ENCODE measurements at places on chromosomes 3 and 15. TPM values are rescaled to one million over a fixed set of nuclear protein-coding genes. Genes with fewer than 3 reads are reported as not detected.

GOLGA8S gene
- polyA plus RNA-seq = not detected

REC114 gene
- polyA plus RNA-seq = not detected

DNA sequence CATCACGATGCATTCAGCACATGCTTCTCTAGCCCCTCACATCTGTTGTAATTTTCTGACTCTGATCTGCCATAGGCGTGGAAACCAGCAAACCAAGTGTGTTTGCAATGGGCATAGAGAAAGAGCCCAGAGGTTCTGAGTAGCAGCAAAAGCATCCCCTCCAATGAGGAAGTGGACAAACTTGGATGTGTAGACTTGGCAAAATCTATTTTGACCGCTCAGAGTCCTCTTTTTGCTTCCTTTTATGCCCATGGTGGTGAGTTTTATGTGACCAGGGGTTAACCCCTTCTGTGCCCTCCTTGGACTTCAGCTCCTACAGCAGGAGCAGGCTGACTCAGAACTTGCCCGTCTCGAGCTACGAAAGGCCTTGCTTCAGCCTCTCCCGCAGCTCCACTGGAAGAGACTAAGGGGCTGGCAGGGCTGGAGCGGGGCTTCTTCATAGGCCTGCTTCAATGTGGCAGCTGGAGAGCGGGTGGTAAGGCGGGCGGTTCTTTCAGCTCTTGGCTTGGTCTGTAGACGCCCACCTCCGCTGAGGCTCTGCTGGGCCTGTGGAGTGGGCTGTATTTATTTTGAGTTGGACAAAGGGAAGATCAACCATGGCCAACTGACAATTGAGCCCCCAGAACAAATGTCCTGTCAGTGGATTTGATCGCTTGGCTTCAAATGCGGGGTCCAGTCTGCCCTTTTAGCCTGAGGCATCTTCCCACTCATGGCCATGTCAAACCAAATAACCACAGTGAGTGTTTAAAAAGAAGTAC, 6.5 kb upstream of the ETV5 start:
- DNase-seq = no peak

NUDT16 gene
- 11.7 TPM for polyA plus RNA-seq

DNA sequence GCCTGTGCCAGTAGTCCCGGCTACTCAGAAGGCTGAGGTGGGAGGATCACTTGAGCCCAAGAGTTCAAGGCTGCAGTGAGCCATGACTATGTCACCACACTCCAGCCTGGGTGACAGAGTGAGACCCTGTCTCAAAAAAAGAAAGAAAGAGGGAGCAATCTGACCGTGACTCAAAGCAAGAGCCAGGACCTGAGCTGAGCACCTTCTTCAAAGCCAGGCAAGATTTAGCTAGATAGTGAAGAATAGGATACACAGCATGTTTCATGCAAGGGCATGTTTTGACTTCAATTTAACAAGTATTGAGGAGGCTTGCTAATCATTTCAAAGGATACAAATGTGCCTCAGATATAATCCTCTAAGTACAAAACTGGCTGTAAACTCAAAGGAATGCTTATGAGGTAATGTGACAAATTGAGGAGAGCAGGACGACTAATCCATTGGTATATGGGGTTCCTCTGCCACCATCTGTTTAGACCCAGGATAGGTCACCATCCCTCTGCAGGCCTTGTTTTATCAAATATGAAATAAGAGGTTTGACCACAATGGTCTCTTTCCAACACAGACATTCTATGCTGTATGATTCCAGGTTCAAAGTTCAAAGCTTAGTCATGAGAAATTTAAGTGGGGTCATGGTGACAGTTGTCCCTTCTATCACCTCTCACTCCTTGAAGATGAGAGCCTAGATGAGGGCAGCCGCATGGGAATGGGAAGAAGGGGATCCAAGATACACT, 33.2 kb downstream of the RAB27A start:
- DNase-seq = peak; percentile 29

PP2D1 gene
- polyA plus RNA-seq = 0.16 TPM

Measured in GM23248 (cell line).